ENCODE measurements at places on chromosomes 1 and 21. TPM values are rescaled to one million over a fixed set of nuclear protein-coding genes. Genes with fewer than 3 reads are reported as not detected.

GRCh38 chr1:88983791-88984559, 8.5 kb downstream of the KYAT3 start:
- DNase-seq, result peak; percentile 47

PTGER3 gene
- total RNA-seq, result 0.07 TPM

PADI4 gene
- 0.13 TPM for total RNA-seq

DNA sequence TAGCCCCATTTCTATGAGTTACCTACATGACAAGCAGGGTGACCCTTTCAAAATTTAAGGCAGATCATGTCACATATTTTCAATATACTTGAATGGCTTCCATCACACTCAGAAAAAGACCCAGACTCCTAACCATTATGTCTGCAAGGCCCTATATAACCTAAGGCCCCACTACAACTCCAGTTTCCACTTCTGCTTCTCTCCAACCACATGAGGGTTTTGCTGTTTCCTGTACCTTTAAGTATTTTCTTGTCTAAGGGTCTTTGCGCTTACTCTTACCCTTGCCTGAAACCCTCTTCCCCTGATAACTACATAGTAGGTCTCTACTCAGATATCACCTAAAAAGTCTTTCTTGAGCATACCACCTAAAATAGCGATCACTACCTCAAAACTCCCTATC, 46.1 kb downstream of the SGIP1 start:
- no peak for DNase-seq

- no peak for DNase-seq
These were observed 66.1 kb upstream of the TMPRSS2 start for GRCh38 chr21:41573902-41574690.

GRCh38 chr1:61951731-61952580, 209.7 kb downstream of the PATJ start:
- peak; percentile 21 for DNase-seq

DNA sequence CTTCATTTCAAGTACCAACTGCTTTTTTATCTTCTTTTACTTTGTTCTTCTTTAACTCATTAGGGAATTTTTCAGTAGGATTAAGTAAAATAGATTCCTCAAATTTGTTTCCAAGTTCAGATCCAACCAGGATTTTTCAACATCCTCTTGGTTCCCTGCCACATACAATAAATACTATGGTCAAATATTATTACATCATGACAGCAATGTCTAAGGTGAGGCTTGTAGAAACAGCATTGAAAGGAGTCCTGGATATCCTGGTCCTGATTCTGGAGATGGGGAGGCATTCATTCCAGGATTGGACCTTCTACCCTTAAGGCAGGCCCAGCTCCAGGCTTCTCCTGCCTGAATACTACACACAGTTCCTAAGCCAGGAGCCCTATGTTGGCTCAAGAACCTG, 80.2 kb upstream of the F3 start:
- no peak for DNase-seq

GPATCH3 gene
- 11.2 TPM for total RNA-seq

GRCh38 chr1:89810880-89811279, 10.0 kb upstream of the LRRC8D start:
- no peak for DNase-seq

TMEM125 gene
- not detected for total RNA-seq

DNA sequence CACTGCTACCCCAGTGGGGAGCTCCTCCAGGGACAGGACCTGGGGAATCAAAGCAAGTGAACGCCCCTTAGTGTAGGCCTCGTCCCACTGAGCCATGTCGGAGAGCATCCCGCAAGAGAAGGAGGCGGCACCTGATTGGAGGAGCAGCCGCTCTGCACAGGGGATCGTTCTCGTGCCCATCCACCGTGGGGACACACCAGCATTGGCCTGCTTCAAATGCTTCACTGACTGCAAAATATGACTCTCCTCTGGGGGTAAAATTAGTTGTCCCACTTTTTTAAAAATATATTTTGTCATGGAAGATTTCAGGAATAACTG, 111.0 kb downstream of the PDE9A start:
- no peak for DNase-seq

GRCh38 chr1:98315309-98315708, 346.2 kb upstream of the SNX7 start:
- no peak for DNase-seq

SERTAD4 gene
- total RNA-seq, result 11.8 TPM

SLC5A9 gene
- total RNA-seq, result not detected

OR2AK2 gene
- not detected for total RNA-seq
